ENCODE measurements at places on chromosomes 2 and 18.

GRCh38 chr18:39862341-39862740, 2092.7 kb upstream of the PIK3C3 start:
- DNase-seq: peak; percentile 67

- DNase-seq: no peak
Measured at GRCh38 chr2:150630587-150631235, 143.2 kb upstream of the RND3 start.

DNA sequence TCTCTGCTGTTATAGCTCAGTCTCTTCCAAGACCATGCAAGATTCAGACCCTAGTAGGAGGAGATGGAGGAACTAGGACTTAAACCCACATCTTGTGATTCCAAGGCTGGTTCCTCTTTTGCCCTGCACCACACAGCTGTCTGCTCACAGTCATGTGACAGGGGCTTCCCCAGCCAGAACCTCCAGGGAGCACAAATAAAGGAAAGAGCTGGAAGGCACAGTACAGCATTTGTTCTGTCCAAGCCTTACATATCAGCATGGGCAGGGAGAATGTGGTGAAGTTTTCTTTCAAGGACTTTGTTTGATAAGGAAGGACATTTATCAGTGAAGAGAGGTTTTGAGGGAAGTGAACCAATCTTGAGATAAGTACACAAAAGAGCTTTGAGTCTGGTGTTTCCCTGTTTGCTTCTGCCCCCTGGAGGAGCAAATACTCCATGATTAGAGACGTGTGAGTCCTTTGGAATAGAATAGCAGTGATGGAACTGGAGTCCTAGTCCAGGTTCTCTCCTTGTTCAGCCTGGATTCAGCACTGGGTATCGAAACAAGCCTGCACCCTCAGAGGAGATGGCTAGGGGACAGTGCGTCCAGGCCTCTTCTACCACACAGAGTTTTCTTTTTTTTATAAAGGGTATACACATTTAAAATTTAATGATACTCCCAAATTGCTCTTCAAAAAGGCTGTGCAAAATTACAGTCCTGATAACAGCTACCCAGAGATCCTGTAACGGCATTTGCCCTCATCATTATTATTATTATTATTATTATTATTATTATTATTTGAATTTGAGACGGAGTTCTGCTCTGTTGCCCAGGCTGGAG, 24.6 kb upstream of the CASP10 start:
- DNase-seq: peak; percentile 37

- DNase-seq: no peak
Measured at GRCh38 chr2:126494593-126494992, 161.4 kb upstream of the GYPC start.

GRCh38 chr2:227366769-227367426, 12.2 kb downstream of the TM4SF20 start:
- DNase-seq: peak; percentile 76

DNA sequence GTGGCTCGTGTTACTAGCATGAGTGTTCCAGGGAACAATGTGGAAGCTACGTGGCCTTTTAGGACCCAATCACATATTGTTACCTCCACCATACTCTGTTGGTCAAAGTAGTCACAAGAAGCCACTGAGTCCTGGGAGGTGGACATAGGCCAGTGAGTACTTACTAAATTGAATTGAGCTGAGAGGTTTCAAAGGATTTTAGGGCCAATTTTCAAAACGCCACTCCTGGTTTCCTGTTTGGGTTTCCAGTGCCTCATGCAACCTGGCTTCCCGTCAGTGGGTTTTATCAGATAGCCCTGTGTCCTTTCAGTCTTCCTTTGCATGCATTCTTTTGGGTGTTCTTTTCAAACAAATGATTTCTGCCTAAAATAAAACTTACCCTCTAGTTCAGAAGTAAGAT, 56.3 kb downstream of the FBLN7 start:
- DNase-seq: no peak

DNA sequence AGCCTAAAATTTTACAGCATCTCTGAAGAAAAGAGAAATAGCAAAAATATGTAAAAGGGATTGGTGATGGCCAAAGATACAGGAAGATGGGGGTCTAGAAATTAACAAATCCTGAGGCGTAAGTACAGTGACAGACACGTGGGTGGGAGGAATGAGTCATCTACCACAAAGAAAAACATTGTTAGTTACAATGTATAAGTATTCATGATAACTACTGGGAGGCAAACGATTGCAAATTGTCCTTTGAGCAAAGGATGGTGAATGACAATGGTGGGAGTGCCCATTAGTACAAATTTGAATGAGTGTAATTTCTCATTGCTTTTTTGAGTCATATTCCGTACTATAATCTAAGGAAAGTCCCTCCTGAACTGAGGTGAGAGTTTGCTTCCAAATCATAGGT, 809.0 kb upstream of the FAM98A start:
- DNase-seq: no peak

DNA sequence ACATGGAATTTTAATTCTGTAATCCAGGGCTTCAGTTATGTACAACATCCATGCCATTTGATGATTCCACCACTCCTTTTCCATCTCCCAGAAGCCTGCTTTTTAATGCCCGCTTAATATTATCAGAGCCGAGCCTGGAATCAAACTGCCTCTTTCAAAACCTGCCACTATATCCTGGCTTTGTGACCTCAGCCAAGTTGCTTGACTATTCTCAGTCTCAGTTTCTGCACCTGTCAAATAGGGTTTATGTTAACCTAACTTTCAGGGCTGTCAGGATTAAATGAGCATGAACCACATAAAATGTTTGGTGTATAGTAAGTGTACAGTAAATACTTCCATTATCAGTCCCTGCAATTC, 108.7 kb downstream of the XRCC5 start:
- no peak for DNase-seq

DNA sequence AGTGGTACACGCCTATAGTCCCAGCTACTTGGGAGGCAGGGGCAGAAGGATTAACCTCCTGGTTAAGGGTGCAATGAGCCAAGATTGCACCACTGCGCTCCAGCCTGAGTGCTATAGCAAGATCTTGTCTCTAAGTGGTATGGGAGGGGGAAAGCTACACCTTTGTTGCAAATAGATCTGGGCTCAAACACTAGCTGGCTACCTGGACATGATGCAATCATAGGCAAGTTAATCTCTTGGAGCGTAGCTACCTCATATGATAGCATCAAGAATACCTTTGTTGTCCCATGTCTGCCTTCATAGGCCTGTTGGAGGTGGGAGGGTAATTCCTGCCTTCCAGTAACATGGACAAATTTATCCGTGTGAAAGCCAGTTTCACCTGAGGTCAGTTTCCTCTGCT, 15.7 kb downstream of the KLHL29 start:
- no peak for DNase-seq

DNA sequence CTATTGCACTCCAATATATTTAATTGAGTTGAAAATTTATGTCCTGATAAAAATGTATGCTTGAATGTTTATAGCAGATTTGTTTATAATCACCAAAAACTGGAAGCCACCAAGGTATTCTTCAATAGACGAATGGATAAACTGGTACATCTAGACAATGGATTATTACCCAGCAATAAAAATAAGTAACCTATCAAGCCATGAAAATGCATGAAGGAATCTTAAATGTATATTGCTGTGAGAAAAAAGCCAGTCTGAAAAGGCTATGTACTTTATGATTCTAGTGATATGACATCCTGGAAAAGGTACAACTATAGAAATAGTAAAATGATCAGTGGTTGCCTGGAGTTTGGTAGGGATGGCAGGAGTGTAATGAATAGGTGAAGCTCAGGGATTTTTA, 580.7 kb downstream of the DCC start:
- DNase-seq: no peak

DNA sequence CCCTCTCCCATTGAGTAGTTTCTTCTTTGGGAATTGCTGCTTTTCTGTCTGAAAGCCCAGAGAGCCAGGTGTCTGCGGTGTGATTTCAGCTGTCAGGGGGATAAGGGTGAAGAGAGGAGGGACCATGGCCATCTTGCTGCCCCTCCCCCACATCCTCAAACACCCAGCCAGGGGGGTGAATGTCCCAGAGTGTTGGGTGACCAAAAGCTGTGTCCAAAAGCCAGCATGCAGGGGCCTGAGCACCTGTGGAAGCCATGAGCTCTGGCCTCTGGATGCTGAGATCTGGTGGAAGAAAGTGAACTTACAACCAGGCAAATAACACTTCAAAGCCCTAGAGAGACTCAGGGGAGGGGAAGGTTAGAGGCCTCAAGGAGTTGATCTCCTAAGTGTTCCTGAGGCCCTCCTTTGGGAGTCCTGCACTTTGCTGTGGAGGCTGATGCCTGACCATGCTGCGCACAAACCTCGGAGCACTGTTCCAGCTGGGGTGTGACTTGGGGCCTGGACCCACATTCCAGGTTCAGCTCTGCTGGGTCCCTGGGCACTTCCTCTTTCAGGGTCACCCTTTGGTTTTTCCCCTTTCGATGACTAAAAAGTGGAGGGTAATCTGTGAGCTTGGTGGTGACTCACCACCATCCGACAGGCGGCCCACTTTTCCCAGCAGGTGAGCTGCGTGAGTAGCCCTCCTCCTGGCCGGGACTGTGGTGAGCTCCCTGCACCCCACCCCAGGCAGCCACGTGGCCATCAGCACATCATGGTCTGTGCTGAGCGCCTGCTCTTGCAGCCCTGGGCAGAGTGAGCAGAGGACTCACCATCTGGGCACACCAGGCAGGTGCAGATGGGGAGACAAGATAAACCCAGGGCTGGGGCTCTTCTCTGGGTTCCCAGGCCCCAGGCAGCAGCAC, 66.8 kb upstream of the FOSL2 start:
- no peak for DNase-seq

GRCh38 chr2:19835781-19836281, 66.0 kb downstream of the TTC32 start:
- DNase-seq: no peak

DNA sequence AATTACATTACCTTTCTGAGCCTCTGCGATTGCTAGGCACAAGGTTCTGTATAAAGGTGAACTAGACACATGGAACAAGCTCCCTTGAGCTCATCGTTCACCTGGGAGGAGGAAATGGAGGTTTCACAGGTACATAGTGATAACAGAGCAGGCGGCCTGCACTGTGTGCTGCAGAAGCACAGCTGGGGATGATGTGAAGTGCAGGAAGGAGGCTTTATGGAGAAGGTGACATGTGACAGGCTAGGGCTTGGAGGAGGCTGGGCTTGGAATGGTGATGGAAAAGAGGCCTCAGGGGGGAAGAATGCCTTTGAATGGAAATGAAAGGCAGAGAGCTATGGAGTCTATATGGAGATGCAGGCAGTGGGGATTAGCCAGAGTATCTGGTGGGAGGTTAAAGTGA, 22.9 kb downstream of the MARCHF4 start:
- DNase-seq: no peak

DNA sequence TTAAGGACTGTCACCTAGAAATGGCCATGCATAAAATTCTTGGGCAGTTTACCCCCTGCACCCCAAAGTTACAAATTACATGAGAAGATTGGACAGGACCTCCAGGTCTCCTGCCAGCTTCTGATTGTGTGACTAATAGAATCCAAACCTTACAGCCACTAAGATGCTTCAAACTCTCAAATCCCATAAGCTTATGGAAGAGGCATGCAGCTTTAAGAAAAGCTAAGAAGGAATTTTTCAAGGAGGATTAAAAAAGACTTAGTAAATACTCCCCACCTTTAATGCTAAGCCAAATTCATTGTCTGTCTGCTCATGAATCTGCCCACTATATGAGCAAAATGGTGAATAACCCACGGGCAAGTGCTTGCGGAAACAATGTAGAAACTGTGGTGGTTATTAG, 86.3 kb downstream of the MAIP1 start:
- DNase-seq: no peak

DNA sequence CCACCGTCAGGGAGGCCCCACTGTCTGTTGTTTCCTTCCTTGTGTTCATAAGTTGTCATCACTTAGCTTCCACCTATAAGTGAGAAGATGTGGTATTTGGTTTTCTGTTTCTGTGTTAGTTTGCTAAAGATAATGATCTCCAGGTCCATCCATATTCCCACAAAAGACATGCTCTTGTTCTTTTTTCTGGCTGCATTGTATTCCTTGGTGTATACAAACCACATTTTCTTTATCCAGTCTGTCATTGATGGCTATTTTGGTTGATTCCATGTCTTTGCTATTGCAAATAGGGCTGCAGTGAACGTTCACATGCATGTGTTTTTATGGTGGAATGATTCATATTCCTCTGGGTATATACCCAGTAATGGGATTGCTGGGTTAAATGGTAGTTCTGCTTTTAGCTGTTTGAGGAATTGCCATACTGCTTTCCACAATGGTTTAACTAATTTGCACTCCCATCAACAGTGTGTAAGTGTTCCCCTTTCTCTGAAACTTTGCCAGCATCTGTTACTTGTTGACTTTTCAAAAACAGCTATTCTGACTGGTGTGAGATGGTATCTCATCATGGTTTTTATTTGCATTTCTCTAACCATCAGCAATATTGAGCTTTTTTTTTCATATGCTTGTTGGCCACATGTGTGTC, 156.6 kb upstream of the NOSTRIN start:
- DNase-seq: no peak

All from skeletal muscle cell (primary cell).